ENCODE measurements at places on chromosomes 7 and 10.
A peak's percentile ranks its signal among the peaks of the same experiment; 100 is the strongest.

DNA sequence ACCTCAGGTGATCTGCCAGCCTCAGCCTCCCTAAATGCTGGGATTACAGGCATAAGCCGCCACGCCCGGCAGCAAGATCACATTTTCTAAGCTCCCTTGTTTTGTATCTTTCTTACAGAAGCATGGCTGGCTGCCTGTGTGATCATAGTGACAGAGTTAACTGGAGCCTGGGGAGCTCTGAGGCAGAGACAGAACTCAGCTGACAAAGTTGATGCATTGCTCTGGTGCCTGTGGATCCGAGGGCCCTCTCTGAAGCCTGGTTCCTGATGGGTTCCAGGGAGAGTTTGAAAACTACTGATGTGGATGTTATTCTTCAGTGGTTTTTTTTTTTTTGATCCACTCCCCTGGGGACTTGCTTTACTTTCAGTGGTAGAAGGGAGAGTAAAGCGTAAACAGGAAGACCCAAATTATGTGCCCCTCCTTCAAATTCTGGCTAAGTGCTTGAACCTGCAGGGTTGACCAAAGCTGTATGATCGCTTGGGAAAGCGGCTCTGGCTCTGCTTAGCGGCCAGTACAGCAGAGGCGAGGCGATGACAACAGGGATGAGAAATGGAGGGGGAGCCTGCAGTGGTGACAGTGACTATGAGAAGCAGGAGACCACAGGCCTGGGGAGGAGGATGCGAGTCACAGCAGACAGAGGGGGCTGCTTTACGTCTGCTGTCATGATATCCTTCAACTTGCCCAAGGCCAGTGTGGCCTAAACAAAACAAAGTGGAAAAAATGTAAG, 6.8 kb upstream of the EFCAB10 start:
- no peak for DNase-seq

GRCh38 chr7:19762631-19763030, 10.8 kb downstream of the TMEM196 start:
- no peak for DNase-seq

- no peak for DNase-seq
Observed at GRCh38 chr7:17488829-17489228, 190.4 kb downstream of the AHR start.

DNA sequence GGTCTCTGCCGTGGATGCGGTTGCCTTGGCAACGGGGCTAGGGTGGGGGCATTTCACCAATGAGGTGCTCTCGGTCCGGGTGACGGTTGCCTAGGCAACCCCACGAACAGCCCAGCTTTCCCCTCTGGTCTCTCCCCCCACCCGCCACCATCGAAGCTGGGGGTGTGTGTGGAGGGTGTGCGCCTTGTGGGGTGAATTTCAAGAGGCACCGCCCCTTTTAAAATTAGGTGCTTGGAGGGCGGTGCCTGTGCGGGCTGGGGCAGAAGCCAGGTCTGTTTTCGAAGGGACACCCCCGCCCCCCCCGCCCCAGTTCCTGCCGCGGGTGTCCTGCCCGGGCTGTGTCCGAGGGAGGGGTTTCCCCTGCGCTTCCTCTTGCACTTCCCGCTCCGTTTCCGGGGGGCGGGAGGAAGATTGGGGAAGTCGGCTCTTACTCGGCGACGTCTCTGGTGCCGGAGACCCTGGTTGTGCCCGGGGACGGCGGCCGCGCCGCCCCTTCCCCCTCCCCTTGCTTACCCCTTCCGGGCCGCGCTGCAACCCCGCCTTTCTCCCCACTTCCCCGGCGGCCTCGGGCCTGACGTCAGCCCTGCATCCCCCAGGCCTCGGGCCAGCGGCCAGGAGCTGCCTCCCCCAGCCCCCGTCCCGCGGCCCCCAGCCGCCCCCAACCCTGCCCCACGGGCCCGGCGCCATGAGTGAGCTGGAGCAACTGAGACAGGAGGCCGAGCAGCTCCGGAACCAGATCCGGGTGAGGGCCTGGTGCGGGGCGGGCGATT, 2.2 kb downstream of the GNB2 start:
- peak; percentile 76 for DNase-seq

DNA sequence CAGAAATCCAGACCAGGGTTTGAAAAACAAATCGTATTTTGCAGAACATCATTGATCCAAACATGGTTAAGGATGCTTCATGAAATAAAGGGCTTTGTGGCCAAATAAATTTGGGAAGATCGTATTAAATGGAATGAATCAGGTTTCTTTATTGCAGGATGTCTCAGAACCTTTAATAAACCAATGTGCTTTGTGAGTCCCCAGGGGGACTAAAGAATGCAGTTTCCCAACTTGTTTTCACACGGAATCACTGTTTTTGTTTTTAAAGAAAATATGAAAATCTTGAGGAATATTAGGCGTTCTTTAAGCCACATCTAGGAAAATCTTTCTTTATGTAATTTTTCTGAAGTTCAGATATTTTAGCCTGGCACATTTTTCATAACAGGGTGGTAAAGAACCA, 16.8 kb upstream of the CCDC172 start:
- DNase-seq, result no peak
